SK-MEL-5 (cell line): ENCODE measurements at places on chromosomes 3 and 15. TPM values are rescaled to one million over a fixed set of nuclear protein-coding genes. Genes with fewer than 3 reads are reported as not detected.

The GBE1 gene
- 47.9 and 52.6 TPM in 2 replicates for total RNA-seq

The CFAP100 gene
- total RNA-seq: not detected in 2 replicates

The ITIH1 gene
- not detected in 2 replicates for total RNA-seq

The CHAC1 gene
- total RNA-seq: 77.3 and 91.0 TPM in 2 replicates

The HDDC3 gene
- 17.0 and 17.6 TPM in 2 replicates for total RNA-seq

The ECE2 gene
- not detected in 2 replicates for total RNA-seq

The CTXN2 gene
- not detected in 2 replicates for total RNA-seq
